ENCODE measurements at places on chromosomes 4 and X.

GRCh38 chrX:153635788-153636668 is 11.0 kb upstream of the DUSP9 start:
- no peak for DNase-seq

GRCh38 chrX:108573136-108573535 is 133.5 kb downstream of the COL4A5 start:
- no peak for DNase-seq

- no peak for DNase-seq
Observed at GRCh38 chr4:66023061-66023460, 352.8 kb upstream of the EPHA5 start.

GRCh38 chr4:138095378-138095777 is 146.8 kb downstream of the SLC7A11 start:
- no peak for DNase-seq

DNA sequence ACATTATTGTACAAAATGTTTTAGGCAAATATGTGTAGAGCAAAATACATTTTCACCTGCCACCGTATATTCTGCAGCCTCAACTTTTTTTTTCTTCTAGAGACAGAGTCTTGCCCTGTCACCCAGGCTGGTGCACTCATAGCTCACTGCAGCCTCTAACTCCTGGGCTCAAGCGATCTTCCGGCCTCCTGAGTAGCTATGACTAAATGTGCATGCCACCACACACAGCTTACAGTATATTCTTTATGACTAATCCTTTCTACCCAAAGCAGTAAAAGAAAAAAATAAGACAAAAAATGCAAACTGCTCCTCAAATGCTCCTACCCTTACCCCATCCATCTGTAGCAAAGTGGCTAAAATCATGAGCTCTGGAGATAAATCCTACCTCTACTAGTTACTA is 426.3 kb downstream of the KCNIP4 start:
- DNase-seq, result no peak

DNA sequence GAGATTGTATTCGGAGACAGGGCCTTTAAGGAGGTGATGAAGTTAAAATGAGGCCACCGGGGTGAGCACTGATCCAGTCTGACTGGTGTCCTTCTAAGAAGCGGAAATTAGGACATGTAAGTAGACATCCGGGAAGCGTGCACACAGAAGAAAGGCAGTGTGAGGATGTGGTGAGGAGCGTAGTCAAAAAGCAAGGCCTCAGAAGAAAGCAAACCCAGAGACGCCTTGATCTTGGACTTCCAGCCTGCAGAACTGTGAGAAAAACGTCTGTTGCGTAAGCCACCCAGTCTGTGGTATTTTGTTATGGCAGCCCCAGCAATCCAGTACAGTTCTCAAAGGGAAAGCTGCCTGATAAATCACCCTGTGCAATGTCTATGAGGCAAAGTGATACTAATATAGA is 153.5 kb downstream of the KCNIP4 start:
- no peak for DNase-seq

DNA sequence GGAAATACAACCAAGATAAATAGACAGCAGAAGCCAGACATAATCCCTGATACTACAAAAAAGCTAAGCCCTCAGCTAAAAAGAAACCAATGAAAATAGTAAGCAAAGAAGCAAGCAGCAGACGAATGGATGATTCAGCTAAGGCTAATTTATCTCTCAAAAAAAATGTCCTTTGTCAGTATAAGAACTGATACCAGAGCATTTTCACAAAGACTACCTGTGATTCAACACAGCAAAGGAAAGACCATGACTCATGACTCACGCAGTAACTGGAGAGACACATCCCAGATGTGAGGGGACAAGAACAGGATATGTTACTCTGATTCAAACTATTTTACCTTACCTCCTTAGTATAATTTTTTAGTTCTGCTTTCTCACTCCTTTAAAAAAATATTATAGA is 22.7 kb upstream of the TMPRSS11F start:
- no peak for DNase-seq

DNA sequence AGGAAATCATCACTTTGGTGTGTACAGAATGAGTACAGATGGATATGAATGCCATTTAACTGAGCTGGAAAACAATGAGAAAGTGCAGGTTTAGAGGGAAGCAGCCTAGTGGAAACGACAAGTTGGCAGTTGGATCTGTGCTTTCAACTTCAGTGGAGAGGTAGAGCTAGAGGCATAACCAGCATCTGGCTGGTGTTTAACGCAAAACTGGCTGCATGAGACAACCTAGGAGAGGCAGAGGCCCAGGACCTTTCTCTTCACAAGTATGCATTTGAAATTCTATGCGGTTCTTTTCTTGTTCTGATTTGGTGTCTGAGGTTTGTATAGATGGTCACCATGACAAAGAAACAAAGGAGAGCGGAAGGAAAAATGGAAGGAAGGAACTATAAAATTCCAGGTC is 63.1 kb downstream of the ANXA5 start:
- DNase-seq, result no peak

DNA sequence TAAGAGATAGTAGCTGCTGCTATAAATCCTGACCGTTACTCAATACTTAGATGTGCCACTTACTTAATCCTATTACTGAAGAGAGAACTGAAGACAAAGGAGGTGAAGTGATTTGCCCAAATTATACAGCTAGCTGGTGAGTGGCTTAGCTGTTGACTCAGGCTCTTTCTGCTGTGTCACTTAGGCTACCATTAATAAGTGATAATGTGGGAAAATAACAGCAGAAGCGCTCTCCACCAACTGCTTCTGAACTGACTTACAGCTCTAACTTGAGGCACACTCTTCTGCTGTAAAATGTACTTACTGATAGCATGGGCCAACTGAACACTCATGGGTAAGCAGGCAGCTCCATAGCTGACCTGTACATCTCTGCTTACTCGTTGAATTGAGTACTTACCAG is 7.5 kb upstream of the KLHL5 start:
- no peak for DNase-seq

GRCh38 chr4:109671350-109671749 is 31.9 kb downstream of the CASP6 start:
- DNase-seq, result no peak

DNA sequence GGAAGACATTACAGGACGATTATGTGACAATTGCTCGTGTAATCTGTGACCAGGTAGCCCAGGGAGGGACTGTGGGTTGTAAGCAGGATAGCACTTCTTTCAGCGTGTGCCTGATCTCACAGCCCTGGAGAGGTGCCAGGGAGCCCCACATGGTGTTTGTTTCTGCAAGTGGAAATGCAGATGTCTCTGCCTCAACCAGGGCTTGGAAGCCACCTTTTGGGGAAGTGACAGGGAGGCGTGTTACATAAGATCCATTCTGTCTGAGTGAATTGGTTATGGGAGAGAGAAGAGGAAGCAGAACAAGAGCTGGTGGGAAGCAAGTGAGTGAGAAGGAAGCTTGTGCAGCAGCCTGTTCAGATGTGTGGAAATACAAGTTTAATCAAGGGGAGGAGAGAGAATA is 104.5 kb upstream of the GATB start:
- DNase-seq, result no peak

GRCh38 chr4:26108054-26108453 is 194.0 kb downstream of the SMIM20 start:
- DNase-seq, result no peak

DNA sequence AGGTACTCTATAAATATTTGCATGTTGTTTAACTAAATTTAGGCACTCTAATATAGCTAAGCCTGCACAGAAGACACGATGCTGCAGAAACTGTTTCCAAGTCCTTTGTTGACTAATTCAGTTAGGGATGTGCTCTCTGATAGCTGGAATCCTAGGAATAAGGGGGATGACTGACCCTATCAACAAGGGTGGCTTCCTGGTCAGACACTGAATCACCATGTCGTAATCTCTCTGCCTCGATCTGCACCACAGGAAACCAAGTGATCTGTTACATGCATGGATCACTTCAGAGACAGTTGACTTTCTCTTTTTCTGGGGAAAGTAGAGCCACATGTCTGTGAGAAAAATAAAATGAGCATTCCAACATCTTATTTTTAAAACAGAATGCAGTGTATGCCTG is 169.1 kb downstream of the GUCY2F start:
- no peak for DNase-seq

All from stimulated activated CD4-positive, alpha-beta T cell treated with anti-CD3 and anti-CD28 coated beads, TNF-alpha, amount 100 ng/mL, for 1 hour (primary cell).